Calu3 (cell line): ENCODE measurements at places on chromosomes 12 and 14.

- DNase-seq: no peak
These were observed 14.4 kb downstream of the EPS8 start for GRCh38 chr12:15774819-15775218.

DNA sequence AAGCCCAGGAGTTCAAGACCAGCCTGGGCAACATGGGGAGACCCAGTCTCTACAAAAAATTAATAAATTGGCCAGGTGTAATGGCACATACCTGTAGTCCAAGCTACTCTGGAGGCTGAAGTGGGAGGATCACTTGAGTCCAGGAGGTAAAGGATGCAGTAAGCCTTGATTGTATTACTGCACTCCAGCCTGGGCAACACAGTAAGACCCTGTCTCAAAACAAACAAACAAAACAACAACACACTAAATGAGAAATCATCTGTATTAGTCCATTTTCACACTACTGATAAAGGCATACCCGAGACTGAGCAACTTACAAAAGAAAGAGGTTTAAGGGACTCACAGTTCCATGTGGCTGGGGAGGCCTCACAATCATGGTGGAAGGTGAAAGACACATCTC is 4.7 kb upstream of the MLXIP start:
- DNase-seq: no peak

GRCh38 chr12:27194644-27195043 is 49.4 kb upstream of the STK38L start:
- DNase-seq: no peak

DNA sequence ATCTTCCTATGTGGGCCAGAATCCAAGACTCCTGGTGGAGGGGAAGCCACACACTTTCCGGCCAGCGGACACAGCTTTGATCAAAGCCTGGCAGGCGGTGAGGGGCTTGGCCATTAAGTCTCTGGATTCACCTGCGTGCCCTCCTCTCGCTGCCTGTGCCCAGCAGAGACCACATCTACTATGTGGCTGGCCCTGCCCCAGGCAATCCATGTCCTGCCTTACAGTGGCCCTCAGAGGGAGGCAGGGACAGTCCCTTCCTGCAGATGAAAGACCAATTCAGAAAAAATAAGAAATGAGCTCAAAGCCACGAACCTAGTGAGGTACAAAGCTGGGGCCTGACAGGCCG is 82.7 kb upstream of the GPR68 start:
- no peak for DNase-seq

- DNase-seq: no peak
These were observed 30.7 kb downstream of the CEP290 start for GRCh38 chr12:88111074-88111652.

DNA sequence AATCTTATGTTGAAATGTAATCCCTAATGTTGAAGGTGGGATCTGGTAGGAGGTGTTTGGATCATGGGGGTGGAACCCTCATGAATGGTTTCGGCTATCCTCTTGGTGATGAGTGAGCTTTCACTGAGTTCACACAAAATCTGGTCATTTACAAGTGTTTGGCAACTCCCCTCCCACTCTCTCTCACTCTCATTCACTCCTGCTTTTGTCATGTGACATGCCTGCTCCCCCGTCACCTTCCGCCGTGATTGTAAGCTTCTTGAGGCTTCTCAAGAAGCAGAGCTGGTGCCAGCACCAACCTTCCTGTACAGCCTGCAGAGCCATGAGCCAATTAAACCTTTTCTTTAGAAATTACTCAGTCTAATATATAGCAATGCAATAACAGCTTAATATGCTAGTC is 245.4 kb downstream of the BMP4 start:
- DNase-seq: no peak

GRCh38 chr12:57627501-57628279 is 5.3 kb downstream of the B4GALNT1 start:
- DNase-seq: no peak

DNA sequence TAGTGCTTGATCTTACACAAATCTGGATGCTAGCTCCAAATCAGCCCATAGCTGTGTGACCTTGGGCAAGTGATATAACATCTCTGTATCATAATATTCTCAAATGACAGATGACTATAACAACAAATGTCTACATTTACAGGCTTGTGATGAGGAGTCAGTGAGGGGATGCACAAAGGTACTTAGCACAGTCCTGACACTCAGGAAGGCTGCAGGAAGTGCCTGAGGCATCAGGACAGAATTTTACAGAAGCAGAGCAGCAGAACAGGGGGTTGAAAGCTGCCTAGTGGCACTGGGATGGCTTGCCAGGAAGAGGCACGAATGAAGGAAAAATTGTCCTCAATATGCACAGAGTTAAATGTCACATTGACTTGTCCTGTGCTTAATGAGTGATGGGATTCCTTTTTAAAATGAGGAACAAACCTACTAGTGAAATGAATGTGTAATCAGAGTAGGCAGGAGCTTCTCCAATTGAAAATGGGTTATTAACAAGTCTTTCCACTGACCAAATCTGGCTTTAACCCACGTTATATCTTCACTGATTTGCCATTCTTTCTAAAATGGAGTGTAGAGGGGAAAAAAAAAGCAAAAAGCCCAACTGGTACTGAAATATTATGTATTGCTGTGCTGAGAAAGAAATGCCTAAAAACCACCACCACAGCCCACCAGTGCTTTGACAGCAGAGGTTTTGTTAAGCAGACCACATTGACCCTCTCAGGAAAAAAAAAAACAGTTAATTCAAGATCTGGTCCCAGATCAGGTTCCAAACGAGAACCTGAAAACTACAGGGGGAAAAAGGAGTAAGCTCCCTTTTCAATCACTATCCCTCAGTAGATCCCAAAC is 11.6 kb downstream of the BTG1 start:
- DNase-seq: no peak
